ENCODE measurements at places on chromosomes 13 and 19. TPM values are rescaled to one million over a fixed set of nuclear protein-coding genes. Genes with fewer than 3 reads are reported as not detected.

KLK15 gene
- not detected for total RNA-seq

CDX2 gene
- not detected for total RNA-seq

ZNF667 gene
- total RNA-seq = not detected

DNA sequence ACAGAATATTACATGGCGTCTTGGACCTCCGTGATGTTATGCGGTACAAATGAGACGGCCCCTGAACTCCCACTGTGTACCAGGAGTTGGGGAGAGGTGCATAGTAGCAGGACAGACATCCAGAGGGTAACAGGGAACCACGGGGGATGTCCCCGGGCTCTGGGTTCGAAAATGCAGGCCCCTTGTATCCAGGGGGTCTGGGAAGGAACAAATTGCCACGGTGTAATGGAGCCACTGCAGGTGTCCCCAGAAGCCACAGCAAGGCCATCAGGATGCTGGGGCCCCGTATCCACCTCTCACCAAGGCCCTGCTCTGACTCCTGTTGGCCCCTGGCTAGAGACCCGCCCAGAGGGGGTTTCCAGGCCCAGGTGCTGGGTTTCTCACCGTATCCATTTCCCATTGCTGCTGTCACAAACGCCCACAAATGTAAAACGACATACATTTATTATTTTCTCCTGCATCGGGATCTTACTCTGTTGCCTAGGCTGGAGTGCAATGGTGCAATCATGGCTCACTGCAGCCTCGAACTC is 77.8 kb downstream of the INSR start:
- H3K27me3 ChIP-seq = no peaks in the 10 kb centered on the region
- no peak overlapping the region for H3K27ac ChIP-seq
- H3K4me1 ChIP-seq = no peaks in the 10 kb centered on the region
- no peaks in the 10 kb centered on the region for H3K36me3 ChIP-seq
- no peak overlapping the region for H3K4me3 ChIP-seq
- DNase-seq = no peak

DNA sequence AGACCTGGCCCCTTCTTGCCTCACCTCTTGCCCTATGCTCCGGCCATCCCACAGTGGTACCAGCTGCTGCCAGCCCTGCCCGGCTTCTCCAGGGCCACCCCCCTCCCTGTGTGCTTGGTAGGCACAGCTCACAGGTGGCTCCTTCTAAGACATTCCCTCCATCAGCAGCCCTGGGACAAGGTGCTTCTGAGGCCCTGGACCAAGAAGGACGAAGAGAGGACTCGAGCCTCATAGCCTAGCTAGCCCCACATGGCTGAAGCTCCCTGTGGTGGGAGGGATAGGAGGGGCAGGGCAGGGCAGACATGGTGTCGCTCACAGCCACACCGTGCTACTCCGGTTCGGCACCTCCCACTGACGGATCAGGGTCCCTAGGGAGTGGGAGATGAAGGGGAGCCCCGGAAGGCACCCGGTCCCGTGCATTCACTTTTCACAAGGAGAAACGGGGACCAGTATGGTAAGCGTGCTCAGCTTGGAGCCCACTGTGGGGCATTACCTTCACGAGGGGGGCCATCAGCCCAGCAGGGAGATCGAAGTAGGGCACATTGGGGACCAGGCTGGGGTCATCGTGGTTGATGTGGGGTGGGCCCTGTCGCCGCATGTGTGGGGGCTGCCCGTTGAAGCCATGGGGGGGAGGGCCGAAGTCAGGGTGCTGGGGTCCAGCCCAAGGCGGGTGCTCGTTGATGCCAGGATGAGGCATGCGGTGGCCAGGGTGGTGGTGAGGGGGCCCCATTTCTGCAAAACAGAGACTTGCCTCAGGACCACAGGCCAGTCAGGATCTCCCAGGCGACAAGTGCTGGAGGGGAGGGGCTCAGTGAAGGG is 19.5 kb downstream of the CHERP start:
- peaks cover 96% of the 10 kb centered on the region for H3K36me3 ChIP-seq
- DNase-seq = no peak
- H3K4me3 ChIP-seq = no peak overlapping the region
- H3K27ac ChIP-seq = no peak overlapping the region

- no peak overlapping the region for H3K27ac ChIP-seq
- DNase-seq = no peak
- no peaks in the 10 kb centered on the region for H3K36me3 ChIP-seq
- H3K4me3 ChIP-seq = no peak overlapping the region
Observed at GRCh38 chr19:50486823-50487515, 10.3 kb upstream of the GARIN5A start.

DNA sequence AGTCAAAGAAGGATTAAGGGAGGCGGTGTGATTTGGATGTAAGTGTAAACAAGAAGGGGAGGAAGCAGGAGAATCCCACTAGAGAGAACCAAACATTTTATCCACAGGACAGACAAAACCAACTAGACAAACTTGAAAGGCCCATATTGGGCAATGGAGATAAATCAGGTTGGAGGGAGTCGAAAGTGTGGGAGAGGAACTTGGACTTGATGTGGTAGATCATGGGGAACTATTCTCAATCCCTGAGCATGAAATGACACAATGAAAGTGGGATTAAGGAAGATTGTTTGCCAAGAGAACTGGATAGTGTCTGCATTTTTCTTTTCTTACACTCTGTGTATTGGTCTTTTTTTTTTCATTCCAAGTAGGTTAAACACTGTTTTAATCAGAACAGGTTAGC is 17.9 kb downstream of the GPR183 start:
- DNase-seq = no peak
- no peak overlapping the region for H3K4me3 ChIP-seq
- no peaks in the 10 kb centered on the region for H3K4me1 ChIP-seq
- H3K27me3 ChIP-seq = no peaks in the 10 kb centered on the region

DNA sequence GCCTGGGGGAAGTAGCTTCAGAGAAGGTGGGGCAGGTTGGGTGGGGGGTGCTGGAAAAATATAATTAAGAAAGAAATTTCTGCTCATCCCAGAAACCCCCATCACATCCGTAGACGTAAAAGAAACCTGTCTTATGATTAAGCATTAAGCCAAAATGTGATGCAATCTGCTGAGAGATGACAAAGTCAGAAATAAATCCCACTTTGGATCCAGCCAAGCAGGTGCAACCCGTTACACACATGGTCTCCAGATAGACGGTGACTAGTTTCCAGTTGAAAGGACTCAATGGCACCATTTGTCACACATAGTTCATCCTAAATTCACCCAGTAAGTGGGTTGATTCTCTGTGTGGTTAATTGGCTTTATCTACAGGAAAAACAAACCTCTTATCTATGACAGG is 34.1 kb downstream of the PSG5 start:
- no peak for DNase-seq
- H3K4me1 ChIP-seq = peaks cover 18% of the 10 kb centered on the region
- H3K36me3 ChIP-seq = no peaks in the 10 kb centered on the region
- no peak overlapping the region for H3K4me3 ChIP-seq

DNA sequence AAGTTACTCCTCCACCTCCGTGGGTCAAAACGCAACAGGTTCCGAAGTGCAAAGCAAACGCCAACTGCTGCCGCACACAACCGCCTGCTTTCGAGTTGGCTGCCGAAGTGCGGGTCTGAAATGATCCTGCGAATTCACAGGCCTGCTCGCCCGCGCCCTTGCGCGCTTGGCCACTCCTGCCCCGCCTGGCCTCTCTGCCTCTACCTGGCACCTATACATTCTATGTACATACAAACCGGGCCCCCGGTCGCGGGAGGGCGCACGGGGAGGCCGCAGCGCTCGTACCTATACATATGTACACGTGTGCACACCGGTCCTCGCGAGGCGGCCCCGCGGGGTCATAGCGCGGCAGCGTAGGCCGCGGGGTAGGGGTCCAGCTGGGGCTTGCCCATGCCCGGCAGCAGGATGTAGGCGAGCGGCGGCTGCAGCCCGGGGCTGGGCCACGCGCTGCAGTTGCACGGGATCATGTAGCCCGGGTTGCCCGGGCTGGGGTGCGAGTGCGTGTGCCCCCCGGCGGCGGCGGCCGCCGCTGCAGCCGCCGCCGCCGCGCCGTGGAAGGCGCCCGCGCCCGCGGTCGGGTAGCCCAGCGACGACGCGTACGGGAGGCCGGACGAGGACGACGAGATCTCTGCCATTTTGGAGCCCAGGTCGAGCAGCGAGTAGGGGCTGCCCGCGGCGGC is 1.3 kb downstream of the SOX21 start:
- no peaks in the 10 kb centered on the region for H3K36me3 ChIP-seq

- H3K4me1 ChIP-seq = peaks cover 4% of the 10 kb centered on the region
- H3K27ac ChIP-seq = peak within 1 kb of the TSS; percentile 41
- peak; percentile 79 for DNase-seq
- no peaks in the 10 kb centered on the region for H3K27me3 ChIP-seq
- H3K4me3 ChIP-seq = peak within 1 kb of the TSS; percentile 53
Observed at GRCh38 chr19:49473868-49474541, at the start of gene FLT3LG. FLT3LG (plus strand) TSS chr19:49474215; CDS start chr19:49474640, 425 bp downstream.

DNA sequence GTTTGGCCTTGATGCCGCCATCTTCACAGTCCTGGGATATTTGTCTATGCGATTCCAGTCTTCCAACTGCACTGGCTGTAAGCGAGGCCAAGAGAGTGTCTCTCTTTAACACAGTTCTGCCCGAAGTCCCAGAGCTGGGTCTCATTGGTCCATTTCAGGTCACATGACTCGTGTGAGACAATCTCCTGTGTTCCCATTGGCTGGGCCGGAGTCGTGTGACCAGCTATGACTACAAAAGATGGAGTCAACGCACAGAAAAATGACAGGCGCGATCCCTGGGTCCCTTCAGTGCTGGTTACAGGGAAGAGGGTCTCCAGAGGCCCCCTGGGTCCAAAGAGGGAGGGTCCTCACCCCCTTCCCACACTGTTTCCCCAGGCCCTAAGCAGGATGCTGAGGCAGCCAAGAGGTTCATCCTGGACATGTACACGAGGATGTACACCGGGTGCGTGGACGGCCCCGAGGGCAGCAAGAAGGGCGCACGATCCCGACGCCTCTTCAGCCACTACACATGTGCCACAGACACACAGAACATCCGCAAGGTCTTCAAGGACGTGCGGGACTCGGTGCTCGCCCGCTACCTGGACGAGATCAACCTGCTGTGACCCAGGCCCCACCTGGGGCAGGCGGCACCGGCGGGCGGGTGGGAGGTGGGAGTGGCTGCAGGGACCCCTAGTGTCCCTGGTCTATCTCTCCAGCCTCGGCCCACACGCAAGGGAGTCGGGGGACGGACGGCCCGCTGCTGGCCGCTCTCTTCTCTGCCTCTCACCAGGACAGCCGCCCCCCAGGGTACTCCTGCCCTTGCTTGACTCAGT is 15.9 kb upstream of the S1PR4 start:
- peaks cover 12% of the 10 kb centered on the region for H3K4me1 ChIP-seq
- H3K4me3 ChIP-seq = no peak overlapping the region
- no peak overlapping the region for H3K27ac ChIP-seq
- DNase-seq = no peak
- H3K36me3 ChIP-seq = no peaks in the 10 kb centered on the region
- no peaks in the 10 kb centered on the region for H3K27me3 ChIP-seq

DNA sequence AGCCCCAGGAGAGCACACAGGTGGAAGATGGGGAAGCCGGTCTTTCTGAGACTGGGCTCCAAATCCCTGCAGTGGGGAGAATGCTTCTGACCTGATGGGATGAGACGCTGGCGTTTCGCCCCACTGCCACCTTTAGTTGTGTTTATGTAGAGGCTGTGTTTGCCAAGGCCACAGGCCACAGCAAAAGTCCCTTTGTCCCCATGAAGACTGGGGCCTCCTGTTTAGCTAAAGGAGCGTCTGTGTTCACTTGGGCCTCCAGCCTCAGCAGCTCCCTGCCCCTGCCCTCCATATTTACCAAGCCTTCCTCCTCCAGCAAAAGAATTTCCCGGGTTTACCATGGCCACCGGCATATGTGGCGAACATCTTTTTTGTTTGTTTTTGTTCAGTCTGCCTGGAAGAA is 10.4 kb upstream of the KLK14 start:
- H3K36me3 ChIP-seq = no peaks in the 10 kb centered on the region
- DNase-seq = no peak
- no peak overlapping the region for H3K27ac ChIP-seq

DNA sequence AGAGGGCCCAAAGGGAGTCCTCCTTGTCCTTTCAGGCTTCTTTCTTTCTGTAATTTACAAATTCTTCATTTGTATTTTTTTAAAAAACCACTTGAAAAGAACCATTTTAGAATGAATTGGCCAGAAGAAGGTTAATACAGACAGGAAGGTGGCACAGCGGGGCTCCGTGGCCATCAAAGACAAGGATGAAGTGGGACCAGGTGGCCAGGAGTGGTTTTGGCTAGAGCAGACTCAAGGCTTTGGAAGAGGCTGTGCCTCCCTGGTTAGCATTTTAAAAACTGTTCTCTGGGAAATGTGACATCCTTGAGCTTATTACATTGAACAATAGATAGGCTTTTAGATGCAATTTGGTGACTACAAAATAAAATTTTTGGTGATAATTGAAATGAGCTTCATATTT is 48.4 kb downstream of the ATP8A2 start:
- no peaks in the 10 kb centered on the region for H3K4me1 ChIP-seq
- no peak overlapping the region for H3K4me3 ChIP-seq
- no peak for DNase-seq
- H3K36me3 ChIP-seq = no peaks in the 10 kb centered on the region
- H3K27ac ChIP-seq = no peak overlapping the region
- no peaks in the 10 kb centered on the region for H3K27me3 ChIP-seq

DNA sequence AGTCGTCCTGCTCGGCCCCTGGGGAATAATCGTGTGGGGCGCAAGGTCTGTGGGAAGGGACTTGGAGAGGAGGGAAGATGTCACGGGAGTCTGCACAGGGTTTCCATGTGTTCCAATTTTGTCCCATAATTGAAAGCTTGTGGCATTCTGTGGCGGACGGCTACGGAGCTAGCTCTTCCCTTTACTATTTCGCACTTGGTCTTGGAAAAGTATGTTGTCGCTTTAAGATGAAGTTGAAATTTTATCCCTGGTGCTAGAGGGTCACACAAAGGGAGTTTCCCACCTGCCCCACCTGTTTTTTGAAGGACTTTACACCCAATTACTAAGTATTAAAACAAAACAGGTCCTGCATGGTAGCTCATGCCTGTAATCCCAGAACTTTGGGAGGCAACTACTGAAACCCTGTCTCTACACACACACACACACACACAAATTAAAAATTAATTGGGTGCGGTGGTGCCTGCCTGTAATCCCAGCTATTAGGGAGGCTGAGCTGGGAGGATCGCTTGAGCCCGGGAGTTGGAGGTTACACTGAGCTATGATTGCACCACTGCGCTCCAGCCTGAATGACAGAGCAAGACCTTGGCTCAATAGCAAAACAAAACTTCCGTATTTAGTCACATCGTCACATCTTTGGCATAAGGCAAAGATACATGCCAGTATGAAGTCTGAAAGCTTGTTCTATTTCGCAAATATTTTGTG is 967 bp upstream of the TPT1 start:
- peak overlapping the region; percentile 52 for H3K27ac ChIP-seq
- peak overlapping the region; percentile 87 for H3K4me3 ChIP-seq
- peaks cover 52% of the 10 kb centered on the region for H3K36me3 ChIP-seq
- DNase-seq = no peak
- no peaks in the 10 kb centered on the region for H3K27me3 ChIP-seq
- peaks cover 23% of the 10 kb centered on the region for H3K4me1 ChIP-seq

- H3K27ac ChIP-seq = no peak overlapping the region
- H3K4me1 ChIP-seq = no peaks in the 10 kb centered on the region
- no peaks in the 10 kb centered on the region for H3K36me3 ChIP-seq
- DNase-seq = no peak
- no peaks in the 10 kb centered on the region for H3K27me3 ChIP-seq
- no peak overlapping the region for H3K4me3 ChIP-seq
Observed at GRCh38 chr13:71448080-71448630, 418.8 kb downstream of the DACH1 start.
